Activated T-cell treated with anti-CD3 and anti-CD28 coated beads, Interleukin-2, amount 50 U/mL, for 4 hours (primary cell): ENCODE measurements at places on chromosomes 13 and 19. TPM values are rescaled to one million over a fixed set of nuclear protein-coding genes. Genes with fewer than 3 reads are reported as not detected.

DNA sequence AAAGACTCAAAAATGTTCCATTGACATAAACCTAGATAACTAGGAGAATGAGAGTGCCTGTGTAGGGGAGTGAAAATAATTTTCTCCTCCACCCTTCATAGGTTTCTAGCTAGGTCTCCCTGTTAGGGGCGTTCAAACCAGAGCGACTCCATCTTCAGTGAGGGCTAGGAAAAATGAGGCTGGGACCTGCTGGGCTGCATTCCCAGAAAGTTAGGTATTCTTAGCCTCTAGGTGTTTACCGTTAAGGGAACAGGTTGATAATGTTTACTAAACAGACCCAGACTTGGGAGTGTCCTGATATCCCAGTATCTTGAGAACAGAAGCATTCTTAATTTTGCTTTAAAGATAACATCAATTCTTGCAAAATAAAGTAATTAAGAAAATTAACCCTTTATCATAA, 20.1 kb downstream of the PABPC3 start:
- no peak for DNase-seq

GRCh38 chr13:27961227-27962085, 7.7 kb downstream of the CDX2 start:
- no peak for DNase-seq

- no peak for DNase-seq
These were observed 18.4 kb upstream of the SIGLEC14 start for GRCh38 chr19:51664997-51665396.

DNA sequence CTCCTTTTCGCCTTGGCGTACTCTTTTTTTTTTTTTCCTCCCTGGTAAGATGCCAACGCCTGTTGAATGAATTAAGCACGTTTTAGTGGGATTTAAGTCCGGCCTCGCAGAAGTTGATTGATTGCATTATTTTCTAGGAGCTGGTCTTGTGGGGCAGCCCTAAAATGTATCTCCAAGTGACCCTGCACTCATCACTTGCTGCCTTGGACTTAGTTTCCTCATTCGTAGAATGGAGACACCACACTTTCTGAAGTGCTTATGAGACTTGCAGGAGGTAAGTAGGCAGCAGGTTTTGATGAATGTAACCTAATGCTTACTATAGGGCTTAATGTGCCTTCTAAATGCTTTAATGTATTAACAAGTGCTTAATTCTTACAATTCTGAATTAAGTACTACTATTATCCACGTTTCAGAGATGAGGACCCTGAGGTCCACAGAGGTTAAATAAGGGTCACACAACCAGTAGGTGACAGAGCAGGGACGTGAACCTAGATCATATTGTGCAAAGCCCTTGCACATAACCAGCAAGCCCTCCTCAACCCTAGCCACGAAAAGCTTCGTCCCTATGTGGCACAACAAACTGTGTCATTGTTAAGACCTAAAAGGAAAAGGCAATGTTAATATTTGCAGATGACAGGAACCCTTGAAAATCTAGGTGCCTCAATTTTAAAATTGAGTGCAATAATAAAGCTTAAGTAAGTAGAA, 514 bp upstream of the ARGLU1 start:
- no peak for DNase-seq

GRCh38 chr13:23672616-23673015, 102.4 kb downstream of the TNFRSF19 start:
- no peak for DNase-seq

GRCh38 chr19:7869453-7869909, 4.7 kb downstream of the PRR36 start:
- DNase-seq: peak; percentile 82

DNA sequence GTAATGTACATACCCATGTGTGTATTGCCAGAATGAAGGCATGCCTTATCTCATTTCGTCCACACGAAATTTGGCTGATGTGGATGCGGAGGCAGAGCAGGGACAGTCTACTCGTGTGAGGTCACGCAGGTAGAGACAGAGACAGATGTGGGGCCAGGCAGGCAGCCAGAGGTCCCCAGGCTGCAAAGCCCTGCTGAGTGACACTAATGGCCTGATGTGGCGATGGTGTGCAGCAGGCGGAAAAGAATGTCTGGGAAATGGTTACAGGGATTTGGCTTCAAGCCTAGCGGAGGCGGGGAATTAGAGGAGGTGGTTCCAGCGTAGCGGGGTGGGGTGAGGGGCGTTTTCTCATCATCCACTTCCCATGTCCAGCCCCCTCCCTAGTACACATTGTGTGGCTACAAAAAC, 4.2 kb upstream of the IZUMO2 start:
- DNase-seq: no peak

DNA sequence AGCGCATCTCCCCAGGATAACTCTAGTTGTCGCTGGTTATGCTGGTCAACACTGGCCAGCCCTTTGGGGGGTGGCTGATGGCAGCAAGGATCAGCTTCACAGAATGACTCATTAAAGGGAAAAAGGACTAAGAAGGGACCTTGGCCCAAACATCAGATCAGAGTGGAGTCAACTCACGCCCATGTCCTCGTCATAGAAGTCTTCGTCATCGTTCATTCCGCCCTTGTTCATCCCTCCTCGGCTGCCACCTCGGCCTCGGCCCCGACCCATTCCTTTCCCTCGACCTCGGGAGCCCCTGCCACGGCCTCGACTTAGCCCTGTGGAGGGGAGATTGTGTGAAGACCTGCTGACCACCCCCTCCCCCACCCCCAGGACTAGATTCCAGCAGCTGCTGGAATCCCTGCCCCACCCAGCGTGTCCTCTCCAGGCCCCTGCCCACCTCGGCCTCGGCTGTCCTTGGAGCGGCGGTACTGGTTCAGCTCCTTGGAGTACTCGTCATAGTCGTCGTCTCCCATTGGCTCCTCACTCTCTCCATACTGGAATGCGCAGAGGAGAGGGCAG, 28.6 kb downstream of the ZC3H4 start:
- DNase-seq: no peak

DNA sequence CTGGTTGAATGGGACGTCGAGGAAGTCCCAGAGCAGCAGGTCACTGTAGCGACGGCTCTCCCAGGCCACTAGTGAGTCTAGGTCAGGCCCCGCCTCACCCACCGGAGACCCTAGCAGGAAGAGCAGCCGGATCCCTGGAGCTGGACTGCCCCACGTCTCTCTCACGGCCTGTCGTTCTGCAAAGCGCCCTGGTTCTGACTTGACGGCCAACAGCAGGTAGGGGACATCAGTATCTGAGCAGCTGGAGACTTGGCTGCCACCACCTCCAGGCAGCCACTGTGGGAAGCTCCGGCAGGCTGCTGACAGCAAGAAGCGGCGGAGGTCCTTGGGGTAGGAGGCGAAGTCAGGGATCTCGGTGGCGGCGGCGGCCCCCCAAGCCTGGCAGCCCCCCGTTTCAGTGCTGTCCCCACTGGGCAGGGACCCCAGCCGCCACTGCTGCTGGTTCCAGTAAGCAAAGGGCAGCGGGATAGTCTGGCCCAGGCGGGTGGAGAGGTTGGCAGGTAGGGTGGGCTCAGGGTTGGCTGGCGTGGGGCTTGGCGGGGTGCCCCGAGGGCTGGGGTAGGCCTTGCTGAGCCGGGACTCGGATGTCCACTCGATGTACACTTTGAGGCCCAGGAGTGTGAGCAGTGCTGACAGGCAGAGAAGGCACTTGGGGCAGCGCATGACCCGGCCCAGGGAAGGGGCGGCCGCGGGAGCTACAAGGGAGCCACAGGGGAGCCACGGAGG, 895 bp downstream of the B3GNT8 start:
- no peak for DNase-seq

DNA sequence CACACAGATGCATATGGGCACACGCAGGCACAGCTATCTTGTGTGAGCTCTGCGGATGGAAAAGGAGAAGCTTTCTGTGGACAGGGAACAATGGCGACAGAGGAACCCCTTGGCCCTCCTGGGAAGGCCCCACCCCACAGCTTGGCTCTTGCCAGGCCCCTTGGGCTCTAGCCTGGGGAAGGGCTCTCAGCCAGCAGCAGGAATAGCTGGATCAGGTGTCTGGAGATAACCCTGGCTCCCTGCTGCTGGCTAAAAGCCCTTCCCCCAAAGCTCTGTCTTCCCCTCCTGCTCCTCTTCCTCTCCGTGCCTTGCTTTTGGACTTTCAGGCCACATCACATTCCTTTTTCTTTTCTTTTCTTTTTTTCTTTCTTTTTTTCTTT, 24.3 kb downstream of the CEBPA start:
- no peak for DNase-seq

DNA sequence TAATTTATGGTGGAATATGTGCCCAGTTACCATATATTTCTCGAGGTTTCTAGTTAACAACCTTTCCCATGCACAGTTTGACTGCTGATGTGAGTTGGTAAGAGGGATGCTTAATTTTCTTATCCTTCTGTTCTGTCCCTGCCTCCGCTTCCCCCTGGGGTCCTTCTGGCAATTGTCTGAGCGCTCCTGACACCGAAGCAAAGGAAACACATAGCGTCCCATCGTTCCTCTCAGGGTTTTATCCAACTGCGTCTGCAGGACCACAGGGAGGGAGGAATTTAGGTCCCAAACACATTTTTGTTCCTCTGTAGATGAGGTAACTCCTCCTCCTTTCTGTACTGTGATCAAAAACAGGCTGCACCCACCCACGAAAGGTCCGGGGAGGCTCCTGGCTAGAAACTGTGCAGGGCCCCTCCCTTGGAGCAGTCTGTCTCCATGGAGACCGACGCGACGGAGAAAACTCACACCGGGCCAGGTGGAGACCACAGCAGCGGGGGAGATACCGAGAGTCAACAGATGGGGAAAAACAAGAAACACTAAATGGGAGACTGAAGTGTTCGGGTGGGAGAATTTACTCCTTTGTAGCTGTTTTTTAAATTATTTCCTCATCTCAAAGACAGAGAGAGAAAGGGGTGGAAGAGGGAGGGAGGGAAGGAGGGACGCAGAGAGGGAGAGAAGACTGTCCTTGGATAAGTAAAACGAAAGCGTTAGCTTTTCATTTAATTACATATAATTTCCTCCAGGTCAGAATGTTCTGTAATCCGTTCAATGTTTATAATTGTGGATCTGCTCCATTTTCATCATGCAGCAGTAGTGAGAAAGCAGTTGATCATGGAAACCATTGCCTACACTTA, 191.8 kb upstream of the NBEA start:
- DNase-seq: no peak

GRCh38 chr19:34172661-34173192, 423 bp downstream of the LSM14A start:
- no peak for DNase-seq

DNA sequence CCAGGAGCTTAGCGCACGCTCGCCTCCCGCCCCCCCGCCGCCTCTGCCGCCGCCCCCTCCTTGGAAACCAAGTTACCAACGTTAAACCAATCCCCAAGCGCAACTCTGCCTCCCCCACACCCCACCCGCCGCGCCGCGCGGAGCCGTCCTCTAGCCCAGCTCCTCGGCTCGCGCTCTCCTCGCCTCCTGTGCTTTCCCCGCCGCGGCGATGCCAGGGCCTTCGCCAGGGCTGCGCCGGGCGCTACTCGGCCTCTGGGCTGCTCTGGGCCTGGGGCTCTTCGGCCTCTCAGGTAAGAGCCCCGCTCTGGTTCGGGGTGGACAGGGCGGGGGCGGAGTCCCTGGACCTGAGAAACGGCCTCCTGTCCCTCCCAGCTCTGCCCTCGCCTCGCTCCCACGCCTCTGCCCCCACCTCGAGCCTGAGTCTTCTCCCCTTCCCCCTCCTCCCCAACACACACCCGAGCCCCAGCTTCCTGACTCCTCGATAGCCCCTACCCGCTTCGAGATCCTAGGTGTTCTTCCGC, at the start of gene ICAM5:
Gene ICAM5 (plus strand): TSS at position 117 of the 521 bp plus-strand sequence. CDS start 92 bp downstream, at position 209.
- DNase-seq: peak; percentile 62

- no peak for DNase-seq
These were observed 5.7 kb downstream of the VSTM2B start for GRCh38 chr19:29531458-29532025.

- no peak for DNase-seq
These were observed 164.6 kb downstream of the IER2 start for GRCh38 chr19:13314761-13315160.

DNA sequence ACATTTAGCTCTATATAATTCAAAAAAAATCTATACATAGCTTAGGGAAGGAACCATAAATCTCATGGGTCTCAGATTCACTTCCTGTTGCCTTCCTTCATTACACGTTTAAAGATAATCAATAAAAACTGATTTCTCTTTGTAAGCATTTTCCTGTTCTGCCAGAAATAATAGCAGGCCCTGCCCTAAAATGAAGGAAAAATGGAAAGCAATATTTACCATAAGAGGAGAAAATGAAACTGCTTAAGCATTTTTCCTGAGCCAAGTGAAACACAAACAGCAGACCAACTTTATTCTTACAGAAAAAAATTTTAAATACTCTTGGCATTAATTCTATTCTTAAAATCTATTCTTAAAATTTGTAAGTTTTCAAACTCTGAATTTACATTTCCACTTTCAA, 4.0 kb downstream of the LHFPL6 start:
- DNase-seq: no peak

- no peak for DNase-seq
These were observed 3.2 kb upstream of the RELB start for GRCh38 chr19:44998025-44998424.

GRCh38 chr19:55443045-55443823, at the start of gene SHISA7:
TSS of gene SHISA7 (minus strand) at chr19:55443300. CDS start at chr19:55442863, 437 bp downstream.
- DNase-seq: no peak

DNA sequence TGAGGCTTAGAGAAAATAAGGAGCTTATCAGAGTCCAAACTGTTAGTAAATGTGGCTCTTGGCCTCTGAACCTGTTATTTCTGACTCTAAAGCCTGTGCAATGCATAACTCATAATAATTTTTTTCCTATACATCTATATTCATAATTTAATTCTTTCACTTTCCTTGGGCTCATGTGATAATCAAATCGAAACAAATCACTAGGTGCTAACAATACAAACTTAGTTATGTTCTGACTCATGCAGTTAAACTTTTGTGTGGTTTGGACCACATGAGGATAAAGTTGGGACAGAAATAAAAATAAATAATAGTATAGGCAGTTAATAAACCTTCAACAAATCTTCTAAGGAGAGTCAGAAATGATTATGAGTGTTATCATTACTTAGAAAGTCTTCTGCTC, 1629.0 kb downstream of the OLFM4 start:
- no peak for DNase-seq

- DNase-seq: no peak
These were observed 10.9 kb downstream of the SLC46A3 start for GRCh38 chr13:28707629-28708427.

WDR87 gene
- not detected for total RNA-seq

TSHZ3 gene
- 0.95 TPM for total RNA-seq

IZUMO2 gene
- not detected for total RNA-seq

CCDC169 gene
- not detected for total RNA-seq

SLC17A7 gene
- total RNA-seq: 0.13 TPM

ZNF837 gene
- total RNA-seq: 2.1 TPM

DIRAS1 gene
- 0.27 TPM for total RNA-seq

BRSK1 gene
- total RNA-seq: 4.0 TPM

CGB1 gene
- total RNA-seq: not detected
